HS-27A (cell line): ENCODE measurements at places on chromosomes 1 and 21.

DNA sequence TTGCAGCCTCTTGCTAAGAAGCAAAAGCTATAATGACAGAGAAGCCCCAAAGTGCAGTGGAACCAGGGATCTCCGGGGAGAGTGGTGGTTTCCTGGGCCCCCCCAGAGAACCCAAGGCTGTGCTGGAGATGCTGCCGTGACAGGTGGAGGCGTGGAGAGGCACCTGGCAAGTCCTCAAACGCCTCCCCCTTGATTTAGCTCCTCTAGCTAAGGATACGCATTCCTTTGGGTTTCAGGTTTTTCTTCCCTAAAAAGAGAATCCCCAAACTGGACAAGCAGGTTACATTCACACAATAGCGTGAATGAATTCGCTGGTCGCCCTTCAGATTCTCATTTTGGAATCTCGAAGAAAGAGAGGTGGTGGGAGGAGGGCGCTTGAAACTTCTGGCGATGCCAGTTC is 853 bp upstream of the ATP1A1 start:
- no peak for DNase-seq

DNA sequence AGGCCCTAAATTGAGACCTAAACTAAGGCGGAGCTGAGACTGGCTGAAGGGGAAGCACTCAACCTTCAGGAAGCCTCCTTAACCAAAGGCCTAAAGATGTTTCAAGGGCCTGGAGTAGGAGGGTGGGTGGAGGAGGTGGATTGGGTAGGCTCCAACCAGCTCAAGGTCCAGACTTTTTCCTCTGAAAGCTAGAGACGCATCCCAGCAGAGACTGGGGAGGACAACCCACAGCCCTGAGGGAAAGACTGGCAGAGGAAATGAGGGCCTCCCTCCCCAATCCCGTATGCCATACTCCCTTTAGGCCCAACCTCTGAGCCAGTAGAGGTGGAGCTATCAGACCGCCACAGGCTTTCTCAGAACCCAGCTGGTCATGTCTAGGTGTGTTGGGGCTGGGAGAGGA is 1.1 kb downstream of the ECM1 start:
- DNase-seq, result no peak

DNA sequence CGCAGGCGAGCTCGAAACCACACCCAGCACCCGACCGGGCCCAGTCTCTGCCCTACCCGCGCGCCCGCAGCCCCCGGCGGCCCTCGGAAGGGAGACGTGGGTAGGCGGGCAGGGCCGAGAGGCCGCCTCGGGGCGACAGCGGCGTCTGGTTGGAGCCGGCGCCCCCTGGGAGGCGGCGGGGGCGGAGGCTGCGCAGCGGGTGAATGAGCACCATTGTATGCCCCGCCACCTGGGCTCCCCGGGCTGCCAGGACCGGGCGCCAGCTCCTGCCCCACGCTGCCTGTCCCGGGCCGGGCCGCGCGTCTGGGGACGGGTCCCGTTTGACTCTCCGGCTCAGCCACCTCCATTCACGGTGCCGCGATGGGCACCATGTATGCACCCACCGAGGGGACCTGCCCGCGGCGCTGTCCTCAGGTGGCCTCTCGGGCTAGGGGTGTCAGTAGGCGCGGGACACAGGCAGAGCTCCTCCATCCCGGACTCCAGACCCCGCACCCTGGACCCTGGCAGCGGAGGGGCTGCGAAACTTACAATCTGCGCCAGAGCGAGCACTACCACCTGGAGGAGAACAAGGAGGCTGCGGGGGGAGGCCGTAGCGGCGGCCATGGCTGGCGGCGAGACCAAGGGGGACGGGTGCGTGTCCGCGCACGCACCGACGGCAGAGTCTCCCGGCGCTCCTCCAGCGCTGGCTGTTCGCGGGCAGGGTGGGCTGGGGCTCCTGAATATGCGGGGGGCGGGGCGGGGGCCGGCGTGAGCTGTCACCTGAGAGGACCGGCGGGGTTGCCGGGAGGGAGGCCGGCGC is at the start of gene COL9A2:
COL9A2 (minus strand) TSS at position 692 of the 799 bp plus-strand sequence; CDS start at position 603, 89 bp downstream.
- DNase-seq, result no peak

DNA sequence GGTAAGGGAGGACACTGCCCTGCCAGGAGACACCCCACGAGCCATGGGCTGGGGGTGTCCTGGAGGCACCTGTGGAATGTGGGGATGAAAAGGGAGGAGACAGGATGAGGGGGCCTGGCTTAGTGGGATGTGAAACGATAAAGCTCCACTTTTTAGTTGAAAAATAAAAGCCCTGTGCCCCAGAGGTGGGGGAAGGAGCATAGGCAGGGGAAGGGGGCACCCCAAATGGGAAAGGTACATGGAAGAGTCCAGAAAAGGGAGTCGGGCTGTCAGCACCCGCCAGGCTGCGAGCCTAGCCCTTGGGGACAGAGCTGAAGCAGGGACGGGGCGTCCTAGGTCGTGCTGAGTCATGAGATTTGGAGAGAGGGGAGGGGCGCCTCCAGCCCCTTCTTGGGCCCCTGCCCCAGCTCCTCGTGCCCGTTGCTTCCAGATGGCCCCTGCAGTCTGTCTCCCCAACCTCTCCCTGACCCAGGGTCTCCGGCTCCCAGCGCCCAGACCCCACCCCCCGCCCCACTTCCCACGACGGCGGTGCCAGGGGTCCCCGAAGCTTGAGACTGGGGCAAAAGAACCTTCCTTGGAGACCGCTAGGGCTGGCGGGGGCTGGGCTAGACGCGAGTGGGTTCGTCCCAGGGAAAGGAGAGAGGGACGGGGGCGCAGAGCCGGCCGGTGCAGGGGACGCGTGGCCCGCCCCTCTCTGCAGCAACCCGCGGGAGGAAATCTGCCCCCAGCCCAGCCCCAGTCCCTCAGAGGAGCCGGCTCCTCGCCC is 795 bp downstream of the SYT2 start:
- DNase-seq, result no peak

DNA sequence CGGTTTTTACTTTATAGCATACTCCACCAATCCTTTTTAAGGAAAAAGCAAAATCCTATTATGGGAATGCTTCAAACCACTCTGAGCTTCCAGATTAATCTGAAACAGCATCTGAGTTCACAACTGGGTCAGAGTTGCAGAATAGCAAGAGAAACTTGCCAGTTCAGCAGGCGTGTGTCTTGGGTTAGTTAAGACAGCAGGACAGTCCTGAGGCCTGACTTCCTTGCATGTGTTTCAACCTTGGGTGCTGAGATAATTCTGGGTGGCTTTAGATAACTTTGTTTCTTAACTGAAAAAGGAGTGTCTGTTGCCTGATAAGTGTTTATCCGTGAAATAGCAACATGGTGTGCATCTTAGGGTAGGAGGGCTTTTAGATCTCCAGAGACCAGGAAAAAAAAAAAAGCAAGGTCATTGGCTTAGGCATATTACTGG is 169.2 kb downstream of the DHRS3 start:
- DNase-seq, result no peak

DNA sequence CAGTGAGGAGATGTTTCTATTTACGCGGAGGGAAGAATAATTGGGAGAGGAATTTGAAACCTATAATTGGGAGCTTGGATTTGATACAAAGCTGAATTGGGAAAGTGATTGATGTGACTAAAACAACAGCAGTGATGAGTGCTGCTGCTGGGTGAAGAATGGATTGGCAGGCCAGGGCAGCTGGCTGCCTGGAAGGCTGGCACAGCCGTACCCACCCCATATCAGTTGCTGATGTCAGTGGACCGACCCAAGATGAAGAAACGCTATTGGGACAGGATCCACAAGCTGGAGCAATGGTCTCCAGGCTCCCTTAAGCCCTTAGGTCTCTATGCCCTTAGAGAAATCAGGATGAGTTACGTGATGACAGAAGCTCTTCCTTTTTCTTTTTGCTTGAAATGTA is 47.4 kb downstream of the GRIK1 start:
- no peak for DNase-seq

GRCh38 chr1:216702170-216702569 is 21.1 kb downstream of the ESRRG start:
- DNase-seq, result no peak

- DNase-seq, result no peak
Measured at GRCh38 chr1:183463566-183463965, 8.7 kb upstream of the SMG7 start.

GRCh38 chr1:225817611-225818061 is 7.7 kb downstream of the EPHX1 start:
- peak; percentile 57 for DNase-seq

DNA sequence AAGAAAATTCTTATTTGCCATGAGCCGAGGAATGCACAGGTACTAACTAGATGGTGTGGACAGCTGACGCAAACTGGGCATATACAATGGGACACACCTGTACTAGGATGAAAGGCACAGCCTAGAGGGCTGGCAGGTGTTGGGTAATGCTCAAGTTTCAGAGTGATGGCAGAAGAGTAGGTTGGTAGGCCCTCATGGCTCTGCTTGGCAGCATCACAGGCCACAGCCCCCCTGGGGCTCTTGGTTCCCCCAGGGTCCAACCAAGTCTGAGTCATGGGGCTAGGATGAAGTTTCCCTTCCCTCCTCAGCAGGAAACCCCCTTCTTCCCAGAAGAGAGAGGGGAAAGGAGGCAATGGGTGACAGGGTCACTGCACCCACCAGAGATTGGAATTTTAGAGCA is 35.2 kb downstream of the SPEN start:
- DNase-seq, result no peak

DNA sequence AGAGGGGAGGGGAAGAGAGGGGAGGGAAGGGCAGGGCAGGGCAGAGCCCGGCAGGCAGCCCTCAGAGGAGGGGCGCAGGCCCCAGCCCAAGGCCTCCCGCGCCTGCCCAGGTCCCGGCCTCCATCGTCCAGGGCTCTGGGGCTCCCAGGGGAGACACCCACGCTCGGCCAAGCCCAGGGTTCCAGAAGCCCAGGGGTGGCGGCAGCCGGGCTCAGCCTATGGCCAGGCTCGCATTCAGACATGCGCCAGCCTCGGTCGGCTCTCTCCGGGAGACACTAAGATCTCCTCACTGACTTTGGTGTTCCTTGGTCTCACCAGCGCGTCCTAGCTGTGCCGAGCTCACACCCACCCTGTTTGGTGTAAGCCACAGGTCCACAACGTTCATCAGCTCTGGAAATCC is 7.1 kb upstream of the ANKRD65 start:
- no peak for DNase-seq

DNA sequence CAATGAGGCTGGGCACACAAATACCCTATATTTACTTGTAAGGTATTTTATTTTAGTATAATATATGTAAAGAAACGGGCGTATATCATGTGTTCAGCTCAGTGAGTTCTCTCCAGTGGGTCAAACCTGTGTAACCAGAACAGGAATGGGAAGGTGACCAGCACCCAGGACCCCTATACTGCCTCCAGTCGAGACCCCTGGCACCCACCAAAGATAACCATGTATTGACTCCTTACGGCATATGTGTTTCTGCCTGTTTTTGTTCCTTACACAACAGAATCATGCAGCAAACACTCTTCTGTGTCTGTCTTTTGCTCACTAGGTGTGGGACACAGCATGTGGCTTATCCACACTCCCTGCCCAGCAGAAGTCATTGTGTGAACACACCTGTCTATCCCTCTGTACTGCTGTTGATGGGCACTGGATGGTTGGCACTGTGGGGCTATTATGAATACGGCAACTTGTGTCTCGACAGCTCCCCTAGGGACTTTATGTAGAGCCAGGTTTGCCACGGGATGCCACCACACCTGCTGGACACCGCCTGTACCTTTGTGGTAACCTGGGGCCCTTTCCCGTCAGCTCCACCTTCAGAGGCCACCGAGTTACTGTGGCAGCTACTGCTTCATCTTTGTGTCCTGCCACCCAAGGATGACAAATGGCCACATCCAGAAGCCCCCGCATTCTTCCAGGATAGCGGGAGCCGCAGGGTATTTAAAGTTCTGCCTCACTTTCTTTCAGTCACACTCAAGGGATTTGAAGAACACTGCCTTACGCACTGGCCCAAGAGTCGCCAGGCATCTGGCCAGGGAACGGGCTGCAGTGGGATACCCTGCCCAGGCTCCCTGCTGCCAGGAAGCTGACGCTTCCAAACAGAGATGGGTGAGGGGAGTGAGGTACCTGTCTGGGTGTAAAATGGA is 23.5 kb upstream of the C2CD2 start:
- no peak for DNase-seq

- DNase-seq, result no peak
Measured at GRCh38 chr1:168091063-168091462, 45.7 kb downstream of the GPR161 start.

- no peak for DNase-seq
Measured at GRCh38 chr1:227942021-227942715, 5.6 kb downstream of the WNT9A start.
